H4 (cell line): ENCODE measurements at places on chromosomes 6 and 20.

- no peak for DNase-seq
These were observed 25.6 kb downstream of the INSM1 start for GRCh38 chr20:20393207-20394120.

GRCh38 chr6:14804001-14804784 is 441.7 kb upstream of the JARID2 start:
- no peak for DNase-seq

DNA sequence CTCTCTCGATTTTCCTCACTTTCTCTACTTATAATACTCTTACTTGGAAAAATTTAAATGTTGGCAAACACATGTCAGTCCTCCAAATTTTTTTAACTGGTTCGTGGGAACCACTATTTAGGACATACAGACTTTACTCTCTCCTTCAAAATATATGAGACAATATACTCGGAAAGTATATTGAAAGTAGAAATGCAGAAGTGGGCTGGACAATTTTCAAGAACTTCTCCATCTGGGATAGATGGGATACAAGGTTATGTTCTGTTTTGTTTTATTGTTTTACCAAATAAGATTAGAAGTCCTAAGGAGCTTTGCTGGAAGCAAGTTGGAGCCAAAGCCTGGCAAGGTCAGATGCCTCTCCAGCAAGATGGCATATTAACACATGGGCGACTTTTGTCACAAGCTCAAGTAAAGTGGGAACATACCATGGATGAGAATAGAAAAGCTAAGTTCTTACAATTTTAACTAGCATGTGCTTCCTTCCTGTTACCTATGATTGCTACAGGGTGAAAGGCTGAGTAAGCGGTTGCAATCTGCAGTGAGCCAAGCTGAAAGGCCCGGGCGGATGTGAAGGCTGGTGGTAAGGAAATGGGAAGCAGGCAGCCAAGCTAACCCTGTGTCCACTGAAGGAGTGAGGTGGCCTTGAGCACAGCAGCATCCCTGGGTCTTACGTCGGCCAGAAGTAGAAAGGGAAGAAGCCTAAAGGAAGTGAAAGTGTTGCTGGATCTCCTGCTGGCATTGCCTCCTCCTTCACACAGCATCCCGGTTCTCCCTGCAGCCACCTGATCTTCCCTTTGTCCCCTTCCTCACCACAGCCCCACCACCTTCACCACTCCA is 7.1 kb downstream of the MAP3K5 start:
- no peak for DNase-seq

GRCh38 chr6:25617997-25618396 is 34.0 kb upstream of the SCGN start:
- no peak for DNase-seq
